ENCODE measurements at places on chromosomes 11 and 22.
A peak's percentile ranks its signal among the peaks of the same experiment; 100 is the strongest.

GRCh38 chr11:37916331-37916730, 1318.3 kb upstream of the RAG2 start:
- DNase-seq, result no peak

DNA sequence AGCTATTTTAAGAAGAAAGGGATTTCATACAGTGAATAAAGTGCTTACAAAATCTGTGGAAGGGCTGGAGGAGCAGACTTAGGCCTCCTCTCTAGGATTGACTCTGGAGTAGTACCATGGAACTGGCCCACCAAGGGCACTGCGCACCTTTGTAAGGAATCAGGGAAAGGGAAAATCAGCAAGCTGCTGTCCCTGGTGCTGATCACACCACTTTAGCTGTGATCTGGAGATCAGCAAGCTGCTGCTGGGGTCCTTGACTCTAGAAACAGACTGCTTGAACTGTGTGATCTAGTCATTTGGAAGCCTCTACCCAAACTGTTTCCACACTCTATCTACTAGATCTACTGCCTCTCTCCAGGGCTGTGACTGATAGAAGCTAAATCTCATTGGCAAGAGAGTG, 18.4 kb upstream of the TECTA start:
- no peak for DNase-seq

- DNase-seq, result no peak
Observed at GRCh38 chr11:67356387-67356863, 3.1 kb upstream of the POLD4 start.

DNA sequence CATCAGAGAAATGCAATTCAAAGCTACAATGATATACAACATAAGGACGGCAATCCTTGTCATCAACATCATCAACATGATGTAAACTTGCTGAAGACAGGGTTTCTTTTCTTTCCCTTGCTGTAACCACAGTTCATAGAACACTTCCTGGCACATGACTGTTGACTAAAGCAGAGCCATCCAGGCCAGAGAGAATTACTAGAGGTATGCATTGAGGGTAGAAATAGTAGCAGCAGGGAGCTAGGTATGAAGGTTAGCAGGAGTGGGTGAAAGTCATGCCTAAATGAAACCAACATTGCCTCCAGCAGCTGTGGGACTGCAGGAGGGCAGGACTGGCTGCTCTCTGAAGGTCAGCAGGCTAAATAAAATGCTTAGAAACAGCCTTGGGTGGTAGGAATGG, 103.7 kb downstream of the LRRC32 start:
- DNase-seq, result no peak

GRCh38 chr11:123510579-123510905, 80.5 kb downstream of the GRAMD1B start:
- no peak for DNase-seq

GRCh38 chr22:38965614-38966379, 8.4 kb downstream of the APOBEC3A start:
- no peak for DNase-seq

DNA sequence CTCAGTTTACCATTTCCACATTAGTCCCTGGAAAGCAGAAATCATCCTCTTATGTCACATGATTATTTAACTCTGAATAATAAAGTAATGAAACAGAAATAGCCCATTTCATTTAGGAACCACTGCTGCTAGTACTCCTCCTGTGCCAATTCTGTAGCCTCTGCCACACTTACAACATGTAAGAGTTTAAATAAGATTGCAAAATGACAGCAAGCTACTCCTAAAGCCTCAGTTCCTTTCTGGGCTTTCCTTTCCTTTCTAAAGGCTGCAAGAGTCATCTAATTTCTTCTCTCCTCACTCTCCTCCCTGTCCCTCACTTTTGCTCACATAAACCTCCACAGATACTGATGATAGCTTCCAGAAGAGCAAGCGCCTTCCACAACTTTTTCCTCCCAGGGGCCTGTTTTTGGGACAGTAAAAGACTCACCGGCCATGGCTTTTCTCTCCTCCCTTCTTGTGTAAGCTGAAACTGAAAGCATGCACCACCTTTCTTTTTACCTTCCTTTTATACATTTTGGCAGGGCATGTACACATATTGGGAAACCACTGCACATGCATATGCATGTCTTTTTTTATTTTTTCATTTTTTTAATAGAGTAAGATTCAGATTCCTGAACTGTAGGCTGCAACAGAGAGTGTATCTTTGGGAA, 38.5 kb downstream of the CARD18 start:
- no peak for DNase-seq

DNA sequence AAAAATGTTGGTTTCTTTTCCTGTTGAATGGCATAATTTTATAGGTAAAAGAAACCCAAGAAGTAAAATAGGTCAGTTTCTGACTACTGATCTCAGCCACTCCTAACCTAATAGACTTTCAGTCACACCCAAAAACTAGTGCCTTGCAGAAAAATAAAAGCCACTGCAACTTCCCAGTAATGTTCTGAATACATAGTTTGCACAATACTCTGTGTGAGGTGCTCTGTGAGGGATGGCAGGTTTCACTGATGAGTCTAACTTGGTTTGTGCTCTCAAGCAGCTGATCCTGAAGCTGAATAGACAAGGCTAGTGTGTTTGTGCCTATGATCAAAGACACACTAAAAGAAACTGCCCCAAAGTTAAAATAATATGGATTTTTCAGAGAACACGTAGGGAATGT, 758.3 kb downstream of the NELL1 start:
- DNase-seq, result no peak

- DNase-seq, result no peak
Observed at GRCh38 chr22:17951315-17951714, 73.0 kb downstream of the MICAL3 start.

DNA sequence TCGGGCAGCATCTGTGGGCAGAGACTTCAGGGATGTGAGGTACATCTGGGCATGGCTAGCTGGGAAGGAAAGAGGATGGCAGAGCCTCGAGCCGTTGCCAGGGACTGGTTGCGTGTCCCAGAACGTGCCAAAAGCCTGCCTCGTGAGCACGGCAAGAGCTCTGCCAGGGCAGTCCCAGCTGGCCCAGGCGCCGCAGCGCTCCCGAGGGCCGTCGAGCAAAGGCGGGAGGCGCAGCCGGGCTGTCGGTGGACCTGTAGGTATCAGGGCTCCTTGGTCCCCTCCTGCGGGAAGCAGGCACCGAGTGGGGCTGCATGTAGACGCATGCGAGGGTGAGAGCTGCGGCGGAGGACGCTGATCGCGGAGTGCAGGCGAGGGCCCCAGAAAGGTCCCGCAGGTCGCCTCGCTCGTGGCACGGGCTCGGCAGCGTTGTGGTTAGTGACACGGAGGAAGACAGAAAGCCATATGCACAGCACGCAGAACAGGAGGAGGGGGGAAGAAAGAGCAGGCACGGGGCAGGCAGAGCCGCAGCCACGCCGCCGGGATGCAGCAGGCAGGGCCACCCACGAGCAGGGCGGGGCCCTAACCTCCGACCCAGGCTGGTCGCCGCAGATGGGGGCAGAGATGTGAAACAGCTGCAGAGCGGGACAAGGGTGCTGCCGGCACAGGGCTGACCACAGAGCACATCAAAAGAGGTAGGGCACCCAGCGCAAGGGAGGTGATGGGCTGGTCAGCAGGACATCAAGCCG, 18.0 kb downstream of the LSP1 start:
- DNase-seq, result peak; percentile 47

DNA sequence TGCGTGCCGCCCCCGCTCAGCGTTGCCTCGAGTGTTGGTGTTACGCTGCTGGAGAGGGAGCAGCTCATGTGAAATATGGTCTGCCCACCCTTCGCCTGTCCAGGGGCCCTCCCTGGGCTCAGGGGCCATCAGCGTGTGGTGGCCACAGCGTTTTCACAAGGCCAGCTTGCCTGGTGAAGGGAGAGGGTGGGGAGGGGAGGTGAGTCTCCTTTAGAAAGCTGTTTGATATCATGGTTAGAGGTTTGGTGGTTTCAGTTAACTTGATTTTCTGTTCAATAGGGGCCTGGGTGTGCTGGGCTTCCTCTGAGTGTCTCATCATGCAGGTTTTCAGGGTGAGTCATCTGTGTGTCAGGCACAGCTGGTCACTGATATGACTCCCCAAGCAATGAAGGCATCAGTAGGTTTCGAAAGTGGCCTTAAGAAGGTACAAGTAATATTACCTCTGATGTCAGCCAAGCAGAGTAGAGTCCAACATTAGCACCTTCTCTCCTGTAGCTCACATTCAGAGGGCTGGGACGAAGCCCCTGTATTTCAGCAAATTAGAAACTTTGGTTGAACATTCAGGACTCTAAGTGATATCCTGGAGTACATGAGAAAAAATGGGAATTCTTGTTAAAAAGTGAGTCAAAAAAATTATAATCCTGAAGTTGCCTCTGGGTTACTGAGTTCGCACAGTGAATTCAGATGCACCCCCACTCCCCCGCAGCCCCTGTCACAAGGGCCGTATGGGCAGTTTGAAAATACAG, 172.5 kb downstream of the TBC1D22A start:
- no peak for DNase-seq

DNA sequence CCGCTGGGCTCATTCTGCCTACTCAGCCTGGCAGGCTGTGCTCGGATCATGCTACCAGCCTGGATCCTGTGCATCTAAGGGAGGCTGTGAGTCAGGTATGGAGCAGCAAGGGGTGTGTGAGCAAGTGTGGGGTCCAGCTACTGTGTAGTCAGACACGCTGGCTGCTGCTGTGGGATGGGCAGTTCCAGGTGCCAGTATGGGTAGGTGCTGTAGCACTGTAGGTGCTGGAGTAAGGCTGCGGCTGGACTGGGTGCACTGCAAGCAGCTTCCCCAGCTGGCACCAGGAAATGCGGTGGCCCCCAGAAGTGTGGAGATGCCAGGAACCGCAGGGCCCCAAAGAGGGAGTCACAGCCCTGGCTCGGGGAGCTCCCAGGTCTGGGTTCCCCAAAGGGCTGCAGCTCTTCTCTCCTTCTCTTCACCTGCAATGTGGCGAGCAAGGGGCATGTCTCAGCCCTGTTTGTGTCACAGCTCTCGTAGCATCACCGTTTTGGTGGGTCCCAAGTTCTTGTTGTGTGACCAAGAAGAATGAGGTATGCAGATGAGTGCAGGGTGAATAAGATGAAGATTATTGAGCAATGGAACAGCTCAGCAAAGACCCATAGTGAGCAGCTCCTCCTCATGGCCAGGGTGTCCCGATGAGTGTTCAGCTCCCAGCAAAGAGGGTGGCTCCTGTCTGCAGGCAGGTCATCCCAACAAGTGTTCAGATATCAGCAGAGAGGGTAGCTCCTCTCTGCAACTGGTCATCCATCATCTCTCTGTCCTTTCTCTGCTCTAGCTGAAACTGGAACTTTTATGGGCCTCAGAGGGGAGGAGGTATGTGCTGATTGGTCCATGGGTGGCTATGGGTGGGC, 462.9 kb downstream of the TBC1D22A start:
- DNase-seq, result no peak

Measured in activated CD4-positive, alpha-beta T cell treated with anti-CD3 and anti-CD28 coated beads, Interleukin-2, amount 50 U/mL, for 1 hour (primary cell).